ENCODE measurements at places on chromosomes 1 and 21.
A peak's percentile ranks its signal among the peaks of the same experiment; 100 is the strongest.

DNA sequence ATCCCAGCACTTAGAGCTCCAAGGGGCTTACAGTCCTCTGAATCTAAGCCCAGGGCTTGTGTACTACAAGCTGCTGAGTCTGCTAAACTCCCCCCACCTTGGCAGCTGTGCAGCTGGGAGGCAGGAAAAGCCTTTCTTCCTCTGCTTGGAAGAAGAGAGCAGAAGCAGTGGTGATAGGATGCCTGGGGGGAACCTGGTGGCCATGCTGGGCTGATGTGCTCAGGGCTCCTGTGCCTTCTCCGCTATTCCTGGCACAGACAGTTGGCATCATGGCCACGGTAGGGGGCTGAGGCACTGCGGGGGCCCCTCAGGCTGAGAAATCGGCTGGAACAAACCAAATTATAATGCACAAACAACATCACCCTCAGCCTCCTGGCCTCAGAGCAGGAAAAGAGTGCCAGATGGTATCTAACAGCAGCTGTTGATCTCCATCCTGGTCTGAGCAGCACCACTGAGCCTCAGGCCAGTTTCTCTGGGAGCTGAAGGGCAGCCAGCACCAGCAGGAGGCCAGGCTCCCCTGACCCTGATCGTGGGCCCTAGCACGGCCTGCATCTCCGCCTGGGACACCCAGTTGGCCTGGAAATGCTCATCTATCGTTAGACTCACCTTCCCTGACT is 35.8 kb downstream of the ECE1 start:
- DNase-seq, result no peak

- no peak for DNase-seq
Observed at GRCh38 chr1:213606252-213606820, 381.4 kb upstream of the PROX1 start.

DNA sequence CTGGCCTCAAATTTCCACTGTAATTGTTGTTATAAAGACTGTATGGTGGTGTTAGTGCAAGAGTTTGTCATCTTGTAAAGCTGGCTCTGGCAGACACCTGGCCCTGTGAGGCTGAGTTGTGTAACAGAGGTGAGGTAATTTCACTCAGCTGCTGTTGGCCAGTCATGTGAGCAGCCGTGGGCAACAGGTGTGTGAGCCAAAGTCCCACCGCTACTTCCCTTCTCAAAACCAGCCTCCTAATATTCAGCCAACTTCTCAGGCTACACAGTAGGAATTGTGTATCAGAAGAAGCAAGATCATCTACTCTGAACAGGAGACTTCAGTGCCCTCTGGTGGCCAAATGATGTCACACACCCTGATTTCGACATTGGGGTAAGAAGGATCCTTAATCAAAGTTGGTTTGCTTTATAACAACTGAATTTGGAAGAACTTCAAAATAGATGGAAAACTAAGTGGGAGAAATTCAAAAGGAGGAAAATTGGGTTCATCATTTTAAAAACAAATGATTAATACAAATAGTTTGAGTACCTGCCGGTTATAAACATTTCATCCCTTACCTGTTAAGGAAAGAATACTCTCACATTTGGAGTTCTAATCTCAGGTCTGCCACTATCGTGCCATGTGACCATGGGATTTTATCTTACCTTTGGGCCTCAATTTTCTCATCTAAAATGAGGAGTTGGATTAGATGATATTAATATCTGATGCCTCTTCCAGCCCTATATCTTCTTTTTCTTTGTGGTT is 2.6 kb upstream of the CREG1 start:
- DNase-seq, result no peak

DNA sequence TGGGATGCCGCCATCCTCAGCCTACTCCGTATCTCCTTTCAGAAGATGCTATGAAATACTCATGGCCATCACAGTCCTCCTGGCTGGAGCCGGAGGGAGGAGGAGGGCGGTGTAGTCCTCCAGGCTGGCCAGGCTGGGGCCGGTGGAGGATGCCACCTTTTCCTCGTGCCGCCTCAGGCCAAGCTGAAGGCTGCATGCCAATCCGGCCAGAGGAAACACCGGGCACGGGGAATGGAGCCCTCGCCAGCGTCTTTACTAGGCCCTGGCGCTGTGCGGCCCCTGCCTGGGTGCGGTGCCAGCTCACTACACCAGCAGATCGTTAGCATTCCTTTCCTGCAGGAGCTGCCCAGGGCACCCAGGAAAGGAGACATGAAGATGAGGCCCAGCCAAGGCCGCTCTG is 70.1 kb downstream of the CASZ1 start:
- no peak for DNase-seq

GRCh38 chr1:33972676-33973395 is 109.0 kb downstream of the HMGB4 start:
- no peak for DNase-seq

DNA sequence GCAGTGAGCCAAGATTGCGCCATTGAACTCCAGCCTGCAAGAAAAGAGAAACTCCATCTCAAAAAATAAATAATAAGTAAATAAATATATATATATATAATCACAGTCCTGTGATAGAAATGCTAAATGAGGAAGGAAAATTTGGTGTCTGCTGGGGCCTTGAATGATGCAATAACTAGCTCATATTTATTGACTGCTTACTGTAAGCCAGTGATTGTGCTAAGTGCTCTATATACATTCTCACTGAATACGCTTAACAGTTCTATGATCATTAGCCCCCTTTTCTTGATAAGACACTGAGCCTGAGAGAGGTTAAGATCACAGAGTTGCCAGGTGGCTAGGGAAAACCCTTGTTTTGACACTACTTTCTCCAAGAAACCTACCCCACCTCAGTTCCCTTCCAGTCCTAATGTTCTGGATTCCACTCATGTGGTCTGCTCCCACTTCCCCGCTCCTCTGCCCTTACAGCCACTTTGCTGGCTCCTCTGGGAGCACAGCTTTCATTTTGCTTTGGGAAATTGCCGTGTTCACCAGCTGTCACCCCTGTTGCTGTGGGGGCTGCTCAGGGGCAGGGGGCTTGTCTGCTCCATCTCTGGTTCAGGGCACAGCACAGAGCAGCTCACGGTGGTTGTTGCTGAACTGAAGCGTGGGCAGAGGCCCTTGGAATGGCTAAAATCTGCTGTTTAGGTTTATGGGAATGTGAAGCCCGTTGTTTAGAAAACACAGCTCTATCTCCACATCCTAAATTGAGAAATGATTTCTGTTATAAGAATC is 2.5 kb upstream of the BMP8A start:
- no peak for DNase-seq

GRCh38 chr1:236913371-236914037 is 90.7 kb downstream of the MT1HL1 start:
- no peak for DNase-seq

DNA sequence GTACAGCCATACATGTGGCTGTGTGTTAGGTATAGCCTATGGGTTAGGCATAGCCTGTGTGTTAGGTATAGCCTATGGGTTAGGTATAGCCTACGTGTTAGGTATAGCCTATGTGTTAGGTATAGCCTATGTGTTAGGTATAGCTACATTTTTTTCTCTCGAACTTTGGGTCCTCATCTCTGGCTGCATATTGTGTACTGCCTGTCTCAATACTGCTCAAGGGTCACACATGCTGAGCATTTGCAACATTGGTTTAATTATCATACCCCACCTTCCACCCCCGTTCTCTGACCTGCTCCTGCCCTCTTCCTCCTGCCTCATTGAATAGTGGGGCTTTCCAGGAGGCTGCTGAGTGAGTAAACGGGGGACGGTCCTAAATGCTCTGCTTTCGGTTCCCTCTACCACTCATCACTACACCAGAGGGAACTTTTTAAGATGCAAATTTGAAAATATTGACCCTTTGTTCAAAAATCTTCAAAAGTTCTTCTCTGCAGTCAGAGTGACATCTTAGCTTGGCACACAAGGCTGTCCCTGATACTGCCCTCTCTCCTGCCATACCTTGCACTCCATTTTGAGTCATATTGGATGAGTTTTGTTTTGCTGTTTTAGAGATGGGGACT is 17.8 kb downstream of the OR2B11 start:
- DNase-seq, result no peak

- peak; percentile 23 for DNase-seq
Observed at GRCh38 chr1:178341261-178341956, 155.4 kb downstream of the CLEC20A start.

DNA sequence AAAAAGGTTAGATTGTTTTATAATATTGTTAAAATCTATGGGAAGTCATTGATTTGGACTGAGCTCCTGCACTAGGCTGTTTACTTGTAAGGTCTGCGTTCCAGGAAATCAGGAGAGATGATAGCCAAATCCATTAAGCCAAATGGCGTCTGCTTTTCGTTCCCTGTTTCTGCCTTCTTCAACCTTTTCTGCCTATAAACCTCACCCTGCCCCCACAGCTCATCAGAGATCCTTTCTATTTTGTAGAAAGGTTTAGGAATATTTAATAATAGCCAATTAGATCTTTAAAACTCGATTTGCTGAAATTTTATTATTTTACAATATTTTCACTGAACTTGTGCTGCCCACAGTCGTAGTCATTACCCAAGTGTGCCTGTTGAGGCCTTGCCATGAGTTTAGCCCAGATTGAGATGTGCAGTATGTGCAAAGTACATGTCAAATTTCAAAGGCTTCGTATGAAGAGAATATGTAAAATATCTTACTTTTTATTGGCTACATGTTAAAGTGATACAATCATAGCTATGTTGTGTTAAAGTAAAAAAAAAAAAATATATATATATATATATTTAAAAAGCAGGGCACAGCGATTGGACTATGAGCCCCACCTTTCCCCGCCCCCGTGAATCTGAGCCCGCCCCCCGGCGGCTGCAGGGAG is 444 bp upstream of the IARS2 start:
- no peak for DNase-seq

DNA sequence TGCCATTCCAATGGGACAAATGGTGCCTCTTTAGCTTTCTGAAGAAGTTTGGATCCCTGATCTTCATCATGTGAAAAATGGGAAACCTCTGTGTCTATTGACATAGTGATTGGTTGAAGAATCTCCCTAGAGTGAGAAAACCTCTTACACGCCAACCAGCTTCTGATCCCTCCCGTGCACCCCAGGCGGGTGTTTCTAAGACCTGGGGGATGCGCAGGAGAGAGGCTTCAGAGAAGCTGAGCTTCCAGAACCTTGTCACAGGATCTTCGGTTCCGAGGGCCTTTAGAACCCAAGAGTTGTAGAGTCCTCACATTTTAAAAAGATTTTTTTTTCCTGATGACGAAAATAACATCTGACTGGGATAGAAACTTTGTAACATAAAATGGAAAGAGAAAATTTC is 11.3 kb downstream of the PODN start:
- no peak for DNase-seq

DNA sequence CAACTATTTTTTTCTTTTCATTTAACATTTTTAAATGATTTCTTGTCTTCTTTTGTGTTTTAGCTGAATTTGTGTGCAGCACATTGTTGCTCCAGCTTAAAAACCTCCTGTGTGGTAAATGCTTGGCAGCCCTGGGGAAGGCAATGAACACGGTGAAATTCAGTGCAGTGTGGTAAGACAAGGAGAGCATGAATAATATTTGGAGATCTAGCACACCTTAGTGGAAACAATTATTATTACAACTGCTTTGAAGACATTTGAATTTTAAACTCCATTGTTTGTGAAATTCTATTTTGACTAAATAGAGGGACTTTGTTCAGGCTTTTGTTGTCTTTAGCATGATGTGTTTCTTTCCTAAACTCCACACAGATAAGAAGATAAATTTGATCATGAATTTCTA is 242.6 kb upstream of the CXADR start:
- DNase-seq, result no peak

DNA sequence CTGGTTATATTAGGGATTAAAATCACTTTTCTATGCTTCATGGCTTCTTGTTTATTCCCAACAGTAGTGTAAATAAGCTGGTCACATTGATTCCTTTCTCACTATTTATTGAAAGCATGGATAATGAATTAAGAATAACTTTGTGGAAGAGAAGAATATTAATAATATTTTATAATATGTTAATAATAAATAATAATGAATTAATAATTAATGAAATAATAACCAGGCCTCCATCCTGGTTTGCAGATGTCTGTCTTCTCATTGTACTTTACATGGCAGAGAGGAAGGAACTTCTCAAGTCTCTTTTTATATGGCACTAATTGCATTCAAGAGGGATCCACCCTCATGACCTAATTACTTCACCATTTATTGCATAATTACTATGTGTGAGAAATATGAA is 473.5 kb downstream of the PTPRC start:
- no peak for DNase-seq

GRCh38 chr1:207752456-207752998 is 673 bp downstream of the CD46 start:
- DNase-seq, result no peak

DNA sequence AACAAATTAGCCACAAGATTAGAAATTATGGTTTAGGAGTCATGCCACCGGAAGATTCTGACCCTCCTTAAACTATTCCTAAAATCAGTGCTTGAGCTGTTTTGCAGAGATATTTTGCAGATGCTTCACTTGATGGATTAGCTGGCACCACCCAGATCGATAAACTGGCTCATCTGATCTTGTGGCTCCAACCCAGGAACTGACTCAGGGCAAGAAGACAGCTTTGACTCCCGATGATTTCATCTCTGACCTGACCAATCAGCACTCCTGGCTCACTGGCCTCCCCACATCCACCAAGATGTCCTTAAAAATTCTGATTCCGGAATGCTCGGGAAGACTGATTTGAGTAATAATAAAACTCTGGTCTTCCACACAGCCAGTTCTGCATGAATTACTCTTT is 221.6 kb downstream of the RHOU start:
- DNase-seq, result no peak

DNA sequence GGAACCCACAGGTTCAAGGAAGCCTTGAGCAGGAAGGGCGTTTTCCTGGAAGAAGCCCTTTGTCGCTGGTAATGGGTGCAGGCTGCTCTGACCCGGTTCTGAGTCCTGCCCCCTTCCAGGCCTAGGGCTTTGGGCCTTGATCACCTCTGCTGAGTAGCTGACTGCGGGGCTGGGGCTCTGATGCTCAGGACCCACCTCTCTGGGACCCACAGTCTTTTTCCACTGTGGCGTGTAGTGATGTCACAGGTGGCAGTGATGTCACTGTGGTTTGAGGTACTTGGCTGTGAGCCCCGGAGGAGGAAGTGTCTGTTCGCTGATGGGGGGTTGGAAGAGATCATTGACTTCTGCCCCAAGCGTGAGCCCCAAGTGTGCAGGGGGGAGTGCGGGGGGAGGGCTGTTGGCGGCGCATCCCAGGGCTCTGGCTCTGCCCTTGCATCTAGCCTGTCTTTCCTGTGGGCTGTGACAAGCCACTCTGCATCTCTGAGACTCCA is 6.9 kb downstream of the TNFRSF1B start:
- DNase-seq, result no peak

- no peak for DNase-seq
Observed at GRCh38 chr1:20367626-20368025, 77.0 kb downstream of the VWA5B1 start.
